Activated naive CD4-positive, alpha-beta T cell treated with anti-CD3 and anti-CD28 coated beads, Interleukin-2, amount 50 U/mL, for 16 hours (primary cell): ENCODE measurements at places on chromosomes 5 and 9.
A peak's percentile ranks its signal among the peaks of the same experiment; 100 is the strongest.

- no peak for DNase-seq
Observed at GRCh38 chr5:405421-405820, 37.6 kb upstream of the EXOC3 start.

DNA sequence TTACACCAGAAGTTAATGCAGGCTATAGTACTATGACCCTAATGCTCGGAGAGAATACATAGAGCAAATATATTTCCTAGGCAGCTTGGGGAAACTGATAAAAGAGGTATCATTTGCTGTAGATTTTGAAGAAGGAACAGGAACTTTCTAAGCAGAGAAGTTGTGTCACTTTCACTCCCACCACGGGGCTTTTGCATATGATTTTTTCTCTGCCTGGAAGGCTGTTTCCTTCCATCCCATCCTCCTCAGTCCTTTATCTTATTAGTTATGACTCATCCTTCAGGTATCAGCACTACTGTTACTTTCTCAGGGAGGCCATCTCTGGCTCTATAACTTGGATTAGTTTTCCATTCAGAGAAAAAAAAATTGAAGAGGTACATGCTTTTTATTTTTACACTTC lies 2006.1 kb upstream of the WWC1 start:
- no peak for DNase-seq

GRCh38 chr9:33431420-33431819 lies 16.0 kb downstream of the AQP3 start:
- DNase-seq = no peak

GRCh38 chr5:79512471-79513307 lies 1.2 kb downstream of the HOMER1 start:
- no peak for DNase-seq

GRCh38 chr5:28807195-28807729 lies 1768.9 kb upstream of the CDH9 start:
- no peak for DNase-seq

DNA sequence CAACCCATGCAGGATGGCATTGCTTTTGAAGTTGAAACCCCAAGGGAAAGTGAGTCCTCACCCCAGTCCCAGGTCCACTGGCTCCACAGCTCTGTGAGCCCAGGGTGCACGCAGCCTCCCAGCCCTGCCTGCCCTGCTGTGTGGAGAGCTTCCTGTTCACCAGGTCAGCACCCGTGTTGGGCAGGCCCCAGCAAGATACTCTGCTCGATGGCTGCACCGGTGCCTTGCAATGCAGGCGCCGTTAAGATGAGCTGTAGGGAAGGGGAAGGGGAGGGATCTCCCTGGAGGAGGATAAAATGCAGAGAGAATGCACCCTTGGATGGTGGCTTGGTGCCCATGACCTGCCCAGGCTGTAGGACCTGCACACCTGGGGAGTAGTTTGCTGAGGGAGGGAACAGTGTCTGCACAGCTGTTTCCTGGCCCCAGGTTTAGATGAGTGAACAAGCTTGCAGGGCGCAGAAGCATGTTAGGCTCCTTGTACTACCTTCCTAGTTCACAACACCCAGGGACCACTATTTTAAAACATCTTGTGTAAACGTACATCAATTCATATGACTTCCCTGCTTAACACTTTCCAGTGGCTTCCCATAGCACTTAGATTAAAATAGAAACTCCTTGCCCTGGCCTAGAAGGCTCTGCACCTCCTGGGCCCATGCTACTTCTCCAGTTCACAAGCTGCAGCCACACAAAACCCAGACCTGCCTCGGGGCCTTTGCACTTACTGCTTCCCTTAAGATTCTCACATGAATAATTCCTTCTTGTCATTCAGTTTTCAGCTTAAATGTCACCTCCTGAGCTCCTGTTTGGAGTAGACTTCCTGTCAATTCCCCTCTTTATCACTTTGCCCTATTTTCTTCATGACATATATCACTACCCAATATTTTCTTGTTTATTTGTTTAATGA lies 19.6 kb downstream of the FAT2 start:
- no peak for DNase-seq

GRCh38 chr9:72526901-72527800 lies 5.7 kb downstream of the TMC1 start:
- DNase-seq = peak; percentile 74

DNA sequence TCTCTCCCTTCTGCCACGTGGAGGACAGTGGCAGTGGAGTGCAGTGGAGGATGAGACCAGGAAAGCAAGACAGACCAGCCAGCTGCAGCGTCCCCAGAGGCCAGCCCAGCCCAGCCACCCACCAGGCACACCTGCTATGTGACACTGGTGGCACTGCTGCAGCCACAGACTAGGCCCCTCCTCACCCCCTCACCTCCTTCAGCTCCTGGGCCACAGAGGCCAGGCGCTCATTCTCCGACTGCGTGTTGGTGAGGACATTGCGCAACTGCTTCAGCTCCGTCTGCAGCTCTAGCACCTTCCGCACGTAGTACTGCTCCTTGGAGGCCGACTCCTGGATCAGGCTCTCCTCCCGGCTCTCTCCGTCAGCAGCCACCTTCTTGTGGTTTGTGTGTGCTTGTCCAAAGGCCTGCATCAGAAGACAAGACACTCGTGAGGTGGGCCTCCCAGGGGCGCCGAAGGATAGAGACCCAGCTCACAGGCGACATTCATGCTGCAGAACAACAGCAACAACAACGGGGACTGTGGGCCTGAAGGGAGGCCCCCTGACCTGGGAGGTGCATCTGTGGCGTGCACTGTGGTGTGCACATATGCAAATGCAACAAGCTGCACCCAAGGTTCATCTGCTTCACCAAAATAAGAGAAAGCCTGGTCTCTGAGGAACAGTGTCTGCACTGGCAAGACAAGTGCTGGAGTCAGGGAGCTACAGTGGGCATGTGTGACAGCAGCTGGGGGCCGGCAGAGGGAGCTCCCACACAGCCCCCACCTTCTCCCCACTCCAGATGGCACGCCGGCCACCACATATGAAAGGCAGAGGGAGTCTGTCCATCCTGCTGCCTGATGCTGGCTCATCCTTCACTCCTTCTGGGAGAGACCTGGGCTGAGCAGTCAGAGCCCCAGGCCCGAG lies 35.5 kb downstream of the BICD2 start:
- no peak for DNase-seq

- peak; percentile 83 for DNase-seq
Observed at GRCh38 chr5:134145779-134146581, 30.8 kb downstream of the SKP1 start.

DNA sequence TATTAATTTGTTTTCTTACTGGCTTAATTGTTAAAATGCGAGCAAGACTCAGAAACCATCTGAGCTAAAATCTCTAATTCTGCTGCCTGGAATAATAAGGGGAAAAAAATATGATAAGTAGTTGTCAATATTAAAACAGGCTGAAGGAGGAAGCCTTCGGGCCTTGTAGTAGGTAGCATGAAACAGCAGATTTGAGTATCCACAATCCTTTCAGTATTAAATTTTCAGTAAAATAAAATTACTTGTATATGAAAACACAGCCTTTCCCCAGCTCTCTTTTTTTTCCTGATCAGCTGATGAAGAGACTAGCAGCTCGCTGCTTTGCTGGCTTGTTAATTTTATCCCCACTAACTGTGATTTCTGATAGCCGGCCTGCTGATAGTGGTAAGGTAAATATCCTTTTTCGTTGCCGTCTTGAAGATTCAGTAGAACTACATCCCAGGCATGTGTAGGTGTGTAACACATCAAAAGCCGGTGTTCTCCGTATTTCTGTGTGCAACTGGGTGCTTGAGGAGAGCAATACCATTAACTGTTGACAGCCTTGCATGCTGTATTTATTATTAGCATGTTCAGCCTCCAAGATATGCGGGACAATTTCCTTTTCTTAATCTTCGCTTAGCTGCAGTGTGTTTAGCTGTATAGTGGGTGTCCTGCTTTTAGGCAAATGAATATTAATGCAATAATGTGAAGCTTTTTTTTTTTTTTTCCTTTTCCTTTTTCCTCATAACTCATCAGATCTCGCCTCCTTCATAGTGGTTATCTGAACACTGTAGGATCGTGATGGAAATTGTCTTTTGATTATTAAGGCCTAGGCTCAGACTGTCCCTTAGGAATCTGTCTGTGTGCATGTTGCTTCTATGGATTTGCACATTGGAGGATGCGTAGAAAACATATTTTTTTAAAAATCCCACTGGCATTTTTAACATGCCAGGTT lies 144.6 kb downstream of the SMARCA2 start:
- DNase-seq = no peak

GRCh38 chr9:134127065-134127580 lies 8.8 kb upstream of the WDR5 start:
- DNase-seq = no peak

DNA sequence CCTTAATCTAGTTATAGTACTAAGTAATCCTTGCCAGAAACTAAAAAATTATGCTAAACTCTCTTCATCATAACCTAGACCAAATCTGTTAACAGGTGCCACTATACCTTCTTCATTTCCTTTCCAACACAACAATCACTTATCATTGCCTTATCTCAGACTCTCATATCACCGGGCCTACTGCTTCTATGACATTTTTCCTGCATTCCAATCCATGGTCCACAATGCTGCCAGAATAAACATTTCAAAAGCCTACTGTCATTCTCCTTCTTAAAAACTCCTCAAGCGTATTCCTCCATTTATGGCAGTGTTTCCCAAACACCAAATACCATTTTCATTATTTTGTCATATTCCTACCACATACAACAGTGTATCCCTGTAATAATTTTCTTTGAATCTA lies 6.5 kb downstream of the PPP6C start:
- DNase-seq = no peak
